ENCODE measurements at places on chromosomes 5 and 9.

DNA sequence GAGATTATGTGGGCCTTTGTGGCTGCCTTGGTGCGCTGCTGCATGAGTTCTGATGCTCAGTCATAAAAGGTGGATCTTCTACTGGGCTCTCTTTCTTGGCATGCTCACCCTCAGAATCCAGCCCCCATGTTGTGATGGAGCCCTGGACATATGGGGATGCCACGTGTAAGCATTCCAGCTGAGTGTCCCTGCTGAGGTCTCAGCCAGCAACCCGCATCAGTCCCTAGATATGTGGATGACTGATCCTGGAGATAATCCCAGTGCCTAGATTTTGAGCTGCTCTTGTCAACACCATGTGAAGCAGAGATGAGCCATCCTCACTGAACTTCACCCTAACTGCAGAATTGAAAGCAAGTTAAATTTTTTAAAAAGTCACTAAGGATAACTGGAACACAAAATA lies 390.1 kb downstream of the DMRT2 start:
- DNase-seq = no peak

GRCh38 chr9:4879115-4879558 lies 86.4 kb downstream of the RCL1 start:
- DNase-seq = no peak

- DNase-seq = peak; percentile 85
These were observed 6.4 kb downstream of the SLC34A1 start for GRCh38 chr5:177390363-177391300.

DNA sequence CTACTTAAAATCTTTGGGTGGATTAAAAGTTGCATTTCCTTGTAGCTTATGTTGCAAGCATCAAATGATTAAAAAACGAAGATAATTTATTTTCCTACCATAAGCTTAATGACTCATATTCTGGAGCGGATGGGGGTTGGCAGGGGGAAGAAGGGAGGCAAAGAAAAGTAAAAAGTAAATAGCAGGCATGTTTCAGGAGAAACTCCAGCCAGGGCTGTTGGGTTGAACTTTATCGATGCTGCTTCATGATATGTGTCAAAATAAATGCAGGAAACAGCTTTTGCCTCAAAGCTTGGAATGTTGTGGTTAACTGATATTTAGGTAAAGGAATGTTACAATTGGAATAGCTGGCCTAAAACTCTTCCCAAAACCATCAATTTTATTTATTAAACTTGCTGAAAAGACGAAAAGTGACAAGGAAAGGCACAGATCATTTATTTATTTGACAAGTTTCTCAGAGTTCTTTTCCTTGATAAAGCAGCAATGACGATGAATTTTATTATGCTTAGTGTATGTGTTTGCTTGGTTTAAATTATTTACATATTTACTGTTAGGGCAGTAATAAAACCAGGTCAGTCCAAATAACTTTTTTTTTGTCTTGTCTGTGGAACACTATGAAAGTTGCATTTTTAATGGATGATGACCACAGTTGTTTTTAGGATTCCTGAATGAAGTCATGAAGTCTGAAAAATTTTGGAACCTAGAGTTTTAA lies 177.9 kb downstream of the PCSK1 start:
- peak; percentile 6 for DNase-seq

DNA sequence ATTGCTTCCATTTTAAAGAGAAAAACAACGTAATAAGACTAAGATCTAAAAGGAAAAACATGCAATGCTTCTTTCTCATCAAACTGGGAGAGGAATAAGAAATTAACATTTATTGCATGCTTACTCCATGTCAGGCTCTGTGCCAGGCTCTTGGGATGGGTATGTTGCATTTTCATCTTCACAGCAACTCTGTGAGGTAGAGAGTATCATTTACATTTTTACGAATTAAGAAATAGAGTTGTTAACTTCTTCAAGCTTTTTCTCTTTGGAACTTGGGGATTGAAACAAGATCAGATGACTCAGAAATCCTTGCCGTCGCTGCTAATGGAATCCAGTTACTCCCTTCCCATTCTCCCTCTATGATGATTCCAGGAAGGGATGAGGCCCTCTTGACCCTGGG lies 39.5 kb downstream of the PDE8B start:
- DNase-seq = no peak

- DNase-seq = no peak
These were observed 17.0 kb upstream of the RHOBTB3 start for GRCh38 chr5:95713960-95714710.

DNA sequence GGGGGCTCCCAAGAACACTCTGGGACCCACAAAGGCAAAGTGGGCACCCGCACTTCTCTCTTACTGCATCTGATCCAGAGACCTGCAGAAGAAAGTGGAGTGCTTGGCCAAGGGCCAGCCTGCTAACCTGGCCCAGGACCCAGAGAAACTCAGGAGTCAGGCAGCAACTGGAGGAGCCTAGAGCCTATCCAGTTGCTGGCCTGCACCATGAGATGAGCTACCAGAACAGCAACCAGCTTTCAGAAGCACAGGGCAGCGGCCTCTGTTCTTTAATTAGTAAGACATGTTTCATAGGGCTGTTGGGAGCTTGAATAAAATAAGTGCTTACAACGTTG lies 298.3 kb downstream of the GADD45G start:
- DNase-seq = no peak

- peak; percentile 24 for DNase-seq
These were observed 34.6 kb upstream of the CCL21 start for GRCh38 chr9:34744295-34745221.

DNA sequence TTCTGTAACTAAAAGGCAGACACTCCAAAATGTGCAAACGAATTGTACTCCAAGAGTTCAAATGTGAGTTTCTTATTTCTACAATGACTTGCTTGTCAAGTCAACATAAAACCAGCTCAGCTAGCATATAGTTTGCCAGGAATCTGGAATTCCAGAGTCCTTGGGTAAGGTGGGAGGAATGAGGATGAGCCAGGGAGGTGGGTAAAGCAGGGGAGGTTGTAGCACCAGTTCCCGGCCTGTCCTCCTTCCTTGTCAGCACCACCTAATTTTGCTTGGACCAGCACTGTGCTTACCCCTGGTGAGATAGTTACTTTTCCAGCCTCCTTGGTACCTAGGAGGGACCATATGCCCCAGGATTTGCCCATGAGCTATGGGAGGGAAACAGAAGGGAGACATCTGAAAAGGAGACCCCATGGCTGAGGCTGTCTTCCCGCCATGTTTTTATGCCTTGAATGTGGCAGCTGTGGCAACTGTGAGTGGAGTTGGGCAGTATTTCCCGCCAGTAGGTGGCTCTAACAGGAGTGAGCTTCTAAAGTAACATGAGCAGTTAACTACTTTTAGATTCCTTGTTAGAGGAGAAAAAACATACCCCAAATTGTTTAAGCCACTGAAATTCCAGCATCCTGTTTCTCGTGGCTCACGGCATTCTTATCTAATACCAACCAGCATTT lies 302.5 kb downstream of the TENT4A start:
- DNase-seq = no peak

GRCh38 chr9:126015424-126015823 lies 268.3 kb downstream of the PBX3 start:
- no peak for DNase-seq

GRCh38 chr5:72290356-72291133 lies 29.5 kb downstream of the MRPS27 start:
- DNase-seq = no peak

GRCh38 chr5:145991044-145991575 lies 54.7 kb downstream of the SH3RF2 start:
- DNase-seq = no peak

DNA sequence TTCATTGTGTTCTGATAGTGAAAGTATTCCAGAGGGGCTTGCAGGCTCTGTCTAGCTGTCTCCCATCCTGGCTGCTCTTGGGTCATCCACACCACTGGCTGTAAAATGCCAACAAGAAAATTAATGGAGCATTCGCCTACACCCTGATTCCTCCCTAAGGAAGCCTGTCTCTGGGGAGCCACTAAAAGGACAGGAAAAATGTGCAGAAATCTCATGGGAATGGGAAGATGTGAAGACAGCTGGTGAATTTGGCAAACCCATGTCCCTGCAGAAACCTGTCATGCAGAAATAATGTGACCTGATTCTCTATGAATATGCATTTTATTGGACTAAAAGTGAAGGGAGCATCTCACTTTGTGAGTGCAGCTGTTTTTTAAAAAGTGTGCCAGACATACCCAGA lies 265.6 kb downstream of the TUSC1 start:
- DNase-seq = no peak

DNA sequence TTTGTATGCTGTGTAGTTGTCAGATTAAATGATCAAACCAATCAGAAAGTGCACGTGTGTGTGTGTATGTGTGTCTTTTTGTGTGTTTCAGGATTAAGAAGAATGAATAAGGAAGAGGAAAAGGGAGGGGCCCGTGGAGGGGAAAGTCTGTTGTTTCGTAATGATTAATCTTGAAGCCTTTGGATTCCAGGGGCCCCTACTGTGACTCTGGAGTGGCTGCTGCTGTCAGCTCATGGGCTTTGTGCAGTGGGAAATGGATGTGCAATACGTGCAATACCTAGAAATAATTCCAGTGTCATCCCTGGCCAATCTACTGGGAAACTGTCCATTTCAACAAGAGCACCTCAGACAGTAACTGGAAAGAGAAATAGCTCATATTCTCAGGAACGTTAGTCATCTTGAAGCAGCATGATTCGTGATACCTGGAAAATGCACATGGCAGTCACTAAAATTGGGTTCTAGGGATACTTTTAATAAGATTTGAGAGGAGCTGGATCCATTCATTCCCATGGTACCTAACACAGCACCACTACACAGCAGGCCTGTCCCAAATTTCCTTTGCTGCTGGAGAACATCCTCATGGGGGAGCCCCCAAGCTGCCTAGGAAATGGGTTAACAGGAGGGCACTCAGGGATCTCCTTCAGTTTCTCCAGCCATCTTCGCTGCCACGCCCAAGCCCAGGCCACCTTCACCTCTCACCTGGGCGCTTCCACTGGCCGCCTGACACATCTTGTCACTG lies 186.3 kb downstream of the NR3C1 start:
- no peak for DNase-seq

- peak; percentile 92 for DNase-seq
These were observed 49.6 kb downstream of the ANKRD55 start for GRCh38 chr5:56183506-56183905.

- DNase-seq = no peak
These were observed 142.0 kb upstream of the TRPM3 start for GRCh38 chr9:71263451-71263850.

- no peak for DNase-seq
These were observed 2.7 kb downstream of the PRRC2B start for GRCh38 chr9:131396626-131397025.

- no peak for DNase-seq
These were observed 338.2 kb downstream of the NPR3 start for GRCh38 chr5:33049298-33049697.

- no peak for DNase-seq
These were observed 321.6 kb downstream of the FBXL17 start for GRCh38 chr5:108060340-108060739.

DNA sequence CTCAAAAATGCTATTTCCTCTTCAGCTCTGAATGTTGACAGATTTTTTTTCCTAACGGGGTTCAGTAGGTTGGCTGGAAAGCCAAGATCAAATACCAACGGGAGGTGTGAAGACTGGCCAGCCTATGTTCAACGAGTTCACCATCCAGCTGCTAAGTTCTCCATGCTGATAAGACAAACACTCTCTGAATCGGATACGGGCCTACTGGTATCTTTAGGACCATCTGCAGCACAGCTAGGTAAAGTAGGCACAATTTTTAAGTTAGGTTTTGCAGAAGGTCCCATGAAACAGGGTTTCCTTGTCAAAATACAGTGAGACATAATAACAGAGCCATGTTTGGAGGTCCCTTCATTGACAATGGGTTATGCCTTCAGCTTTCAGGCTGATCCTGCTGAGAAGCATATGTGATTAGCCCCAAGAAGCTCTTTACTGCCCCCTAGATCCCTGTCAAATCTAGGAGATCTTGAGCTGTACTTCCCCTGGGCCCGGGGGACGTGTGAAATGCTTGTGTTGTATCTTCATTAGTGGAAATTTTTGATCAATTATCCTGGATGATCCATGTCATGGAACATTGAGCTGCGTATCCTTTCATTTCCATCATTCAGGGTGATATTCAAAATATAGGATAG lies 60.6 kb downstream of the PGM5 start:
- DNase-seq = peak; percentile 15

GRCh38 chr9:82783045-82783444 lies 279.9 kb downstream of the RASEF start:
- no peak for DNase-seq

DNA sequence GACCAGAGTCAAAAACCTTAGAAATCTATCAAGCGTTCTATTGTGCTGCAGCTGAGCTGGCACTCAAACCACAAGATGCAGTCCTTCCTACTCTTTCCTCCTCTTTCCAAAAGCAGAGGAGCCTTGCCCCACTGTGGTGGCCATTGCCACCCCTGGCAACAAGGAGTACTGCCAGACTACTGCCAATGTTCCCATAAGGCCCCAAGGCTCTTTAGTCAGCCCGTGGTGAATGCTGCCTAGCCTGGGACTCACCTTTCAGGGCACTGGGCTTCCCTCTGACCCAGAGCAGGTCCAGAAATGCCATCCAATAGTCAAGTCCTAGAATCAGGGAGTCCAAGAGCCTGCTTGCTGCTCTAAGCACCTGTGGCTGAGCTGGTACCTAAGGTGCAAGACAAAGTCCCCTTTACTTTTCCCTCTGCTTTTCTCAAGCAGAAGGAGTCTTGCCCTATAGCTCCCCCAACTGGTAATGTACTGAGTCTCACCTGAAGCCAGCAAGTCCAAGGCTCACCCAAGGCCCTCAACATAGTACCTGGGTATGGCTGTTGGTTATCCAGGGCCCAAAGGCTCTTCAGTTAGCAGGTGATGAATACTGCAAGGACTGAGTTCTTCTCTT lies 219.4 kb downstream of the ATPSCKMT start:
- DNase-seq = peak; percentile 35

- no peak for DNase-seq
These were observed 4.6 kb downstream of the MYO10 start for GRCh38 chr5:16931334-16932110.

DNA sequence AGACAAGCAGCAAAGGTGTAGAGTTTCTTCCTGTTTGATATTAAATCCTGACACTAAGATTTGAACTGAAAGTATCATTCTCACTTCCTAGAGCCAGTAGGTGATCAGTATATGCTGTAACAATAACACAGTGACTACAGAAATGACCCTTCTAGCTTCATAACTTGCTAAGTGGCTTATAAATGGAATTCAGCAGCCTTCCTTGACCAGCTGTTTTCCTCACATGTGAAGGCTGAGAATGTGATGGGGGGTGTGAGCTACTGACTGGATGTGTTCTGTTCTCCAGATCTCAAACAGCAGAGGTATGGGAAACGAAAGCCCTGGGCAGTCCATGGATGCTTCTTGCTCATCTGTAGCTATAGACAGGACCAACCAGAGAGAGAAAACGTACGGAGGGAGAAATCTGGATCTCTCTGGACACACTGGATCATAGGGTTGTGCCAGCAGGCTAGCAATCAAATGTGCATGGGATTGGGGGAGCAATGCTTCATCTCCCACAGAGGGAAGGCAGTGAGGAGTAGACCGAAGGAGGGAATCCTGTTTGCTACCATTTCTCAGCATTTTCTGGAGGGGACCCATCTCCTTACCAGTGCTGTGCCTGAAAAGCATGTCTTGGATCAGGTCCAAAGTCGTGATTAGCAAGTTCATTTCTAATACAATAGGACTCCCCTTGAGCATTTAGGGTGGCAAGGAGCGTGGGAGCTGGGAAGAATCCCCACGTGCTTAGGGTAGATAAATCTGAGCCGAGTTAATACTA lies 39.4 kb downstream of the TNFAIP8 start:
- no peak for DNase-seq
